ENCODE measurements at places on chromosomes 2 and 18.

DNA sequence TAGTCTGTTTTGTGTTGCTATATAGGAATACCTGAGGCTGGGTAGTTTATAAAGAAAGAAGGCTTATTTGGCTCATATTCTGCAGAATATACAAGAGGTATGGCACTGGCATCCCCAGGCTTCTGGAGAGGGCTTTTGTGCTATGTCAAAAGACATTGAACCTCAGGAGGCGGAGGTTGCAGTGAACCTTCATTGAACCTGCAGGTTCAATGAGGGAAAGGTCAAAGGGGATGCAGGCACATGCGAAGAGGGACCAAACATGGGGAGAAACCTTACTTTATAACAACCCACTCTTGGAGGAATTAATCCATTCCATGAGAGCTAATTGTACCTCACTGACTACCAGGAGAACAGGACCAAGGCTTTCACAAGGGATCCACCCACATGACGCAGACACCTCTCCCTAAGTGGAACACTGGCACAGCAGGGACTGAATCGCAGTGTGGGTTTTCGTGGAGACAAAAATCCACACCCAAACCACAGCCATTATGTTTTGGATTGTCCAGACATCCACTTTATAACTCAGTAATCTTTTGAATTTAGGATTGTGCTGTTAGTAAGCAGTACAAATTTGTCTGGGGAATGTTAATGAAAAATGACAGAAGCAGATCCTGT lies 4.1 kb upstream of the SERPINB8 start:
- DNase-seq: no peak

GRCh38 chr2:134391751-134392160 lies 137.9 kb downstream of the MGAT5 start:
- DNase-seq: no peak

DNA sequence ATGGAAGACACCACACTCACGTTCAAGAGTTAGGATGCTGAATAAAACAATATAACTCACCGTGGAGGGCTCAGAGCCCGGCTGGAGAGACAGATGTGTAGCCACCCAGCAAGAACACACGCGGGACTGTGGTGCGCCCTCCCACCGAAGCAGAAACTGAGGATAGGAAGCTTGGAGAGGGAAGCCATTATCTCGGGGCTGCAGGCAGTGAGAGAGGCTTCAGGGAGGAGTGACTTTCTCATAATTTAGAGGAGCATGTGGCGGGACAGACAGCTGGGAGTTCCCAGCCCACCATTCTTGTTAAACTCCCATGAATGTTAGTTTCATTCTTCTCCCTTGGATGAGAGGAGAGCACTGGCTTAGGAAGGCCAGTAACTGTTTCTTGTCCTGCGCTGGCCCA lies 96.4 kb downstream of the MAPRE2 start:
- no peak for DNase-seq

- DNase-seq: no peak
Observed at GRCh38 chr2:222108957-222109585, 189.7 kb downstream of the PAX3 start.

GRCh38 chr2:217269701-217270484 lies 410.0 kb upstream of the TNP1 start:
- DNase-seq: no peak

DNA sequence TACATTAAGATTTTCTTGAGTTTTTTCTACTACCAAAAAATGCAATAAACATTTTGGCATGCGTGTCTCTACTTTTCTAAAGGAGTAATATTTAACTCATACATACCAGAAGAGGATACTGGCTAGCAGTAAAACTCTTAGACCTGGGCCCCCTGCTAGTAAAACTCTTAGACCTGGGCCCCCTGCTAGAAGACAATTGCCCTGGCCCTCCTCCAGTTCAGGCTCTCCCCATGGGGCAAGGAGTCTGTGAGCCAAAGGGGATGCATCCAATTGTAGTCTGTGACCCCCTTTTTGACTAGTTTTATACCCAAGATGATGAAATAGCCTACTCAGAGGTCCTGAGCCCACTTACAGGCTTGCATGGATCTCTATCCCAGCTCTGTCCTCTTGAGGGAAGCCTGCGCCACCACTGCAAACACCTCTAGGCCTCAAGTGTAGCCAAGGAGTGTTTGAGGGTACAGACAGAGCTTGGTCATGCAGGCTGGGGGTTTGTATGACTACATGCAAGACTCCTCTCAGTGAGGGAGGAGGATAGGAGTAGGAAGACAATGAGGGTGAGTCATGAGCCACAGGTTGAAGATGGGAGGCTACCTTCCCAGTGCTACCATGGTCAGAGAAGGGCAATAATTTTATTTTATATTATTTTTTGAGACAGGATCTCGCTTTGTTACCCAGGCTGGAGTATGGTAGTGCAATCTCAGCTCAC lies 45.2 kb upstream of the PGAP1 start:
- no peak for DNase-seq

GRCh38 chr2:57698935-57699449 lies 347.6 kb upstream of the VRK2 start:
- peak; percentile 80 for DNase-seq

DNA sequence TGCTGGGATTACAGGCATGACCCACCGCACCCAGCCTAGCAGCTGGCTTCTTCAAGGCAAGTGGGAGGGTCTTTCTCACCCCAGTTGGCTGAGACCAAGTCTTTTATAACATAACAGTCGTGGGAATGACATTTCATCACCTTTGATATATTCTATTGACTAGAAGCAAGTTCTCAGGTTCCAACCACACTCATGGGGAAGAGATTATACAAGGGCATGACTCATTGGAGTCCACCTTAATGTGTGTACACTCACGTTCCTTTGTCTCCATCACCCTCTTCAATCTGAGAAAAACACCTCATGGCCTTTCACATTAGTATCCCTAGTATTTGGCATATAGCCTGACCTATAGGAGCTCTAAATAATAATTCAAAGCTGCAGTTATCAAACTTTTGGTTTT lies 2.8 kb upstream of the BBS5 start:
- DNase-seq: no peak

- DNase-seq: no peak
Observed at GRCh38 chr2:64605991-64606478, 47.7 kb downstream of the SERTAD2 start.

DNA sequence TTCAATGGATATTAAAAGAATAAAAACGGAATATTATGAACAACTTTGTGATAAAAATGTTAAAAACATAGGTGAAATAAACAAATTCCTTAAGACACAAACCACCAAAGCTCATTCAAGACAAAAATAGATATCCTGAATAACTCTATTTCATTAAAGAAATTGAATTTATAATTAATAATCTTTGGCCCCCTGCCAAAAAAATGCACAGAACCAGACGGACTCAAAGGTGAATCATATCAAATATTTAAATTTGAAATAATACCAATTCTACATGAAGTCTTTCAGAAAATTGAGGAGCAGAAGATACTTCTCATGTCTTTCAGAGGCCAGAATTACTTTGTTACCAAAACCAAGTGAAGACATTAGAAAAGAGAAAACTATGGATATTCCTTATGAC lies 128.3 kb upstream of the KLHL29 start:
- DNase-seq: no peak

DNA sequence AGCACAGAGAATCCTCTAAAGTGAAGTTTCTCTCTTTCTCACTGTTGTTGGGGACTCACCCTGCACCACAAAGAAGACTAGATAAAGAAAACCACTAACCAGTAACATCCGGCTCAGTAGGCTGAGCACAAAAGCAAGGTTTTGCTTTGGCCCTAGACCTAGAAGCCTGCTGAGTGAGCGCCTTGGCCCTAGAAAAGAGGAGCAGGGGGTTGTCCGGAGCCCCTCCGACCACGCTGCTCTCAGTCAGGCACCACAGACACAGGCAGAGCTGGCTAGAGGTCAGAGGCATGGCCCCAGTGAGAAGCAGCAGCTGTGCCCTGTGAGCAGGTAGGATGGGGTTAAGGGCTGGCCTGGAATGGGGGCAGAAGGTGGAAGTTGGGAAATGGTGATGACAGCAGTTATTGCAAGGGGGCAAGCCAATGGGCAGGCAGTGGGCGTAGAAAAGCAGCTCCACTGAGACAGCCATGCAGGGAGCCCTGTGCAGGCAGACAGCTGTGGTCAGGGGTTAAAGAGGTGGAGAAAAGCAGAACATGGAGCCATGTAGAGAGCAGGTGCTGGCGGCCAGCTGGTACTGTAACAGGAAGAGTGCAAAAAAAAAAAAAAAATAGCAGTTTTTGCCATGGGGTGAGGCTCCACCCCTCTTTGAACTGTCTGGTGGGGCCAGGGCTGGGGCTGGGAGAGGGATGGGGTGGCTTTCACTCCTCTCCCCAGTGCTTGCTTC lies 36.9 kb upstream of the SLC14A1 start:
- DNase-seq: peak; percentile 85

GRCh38 chr18:48889981-48890762 lies 60.6 kb downstream of the SMAD7 start:
- no peak for DNase-seq

- DNase-seq: no peak
Observed at GRCh38 chr2:111668274-111668616, 215.7 kb downstream of the ANAPC1 start.

DNA sequence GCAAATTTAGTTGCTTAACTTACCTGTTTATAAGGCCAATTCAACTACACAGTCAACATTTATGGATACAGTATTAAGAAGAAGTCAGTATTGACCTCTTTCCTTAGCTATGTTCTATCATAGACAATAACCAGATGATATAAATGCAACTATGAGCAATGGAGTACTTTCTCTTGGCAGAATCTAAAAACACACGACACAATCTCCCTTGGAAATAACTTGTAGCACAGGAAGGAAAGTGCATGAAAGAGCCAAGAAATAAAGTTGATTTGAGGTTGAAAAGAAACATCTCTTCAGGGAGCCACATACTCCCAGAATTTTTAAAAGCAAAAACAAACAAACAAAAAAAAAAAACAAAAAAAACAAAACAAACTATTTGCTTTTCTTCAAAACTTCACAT lies 145.0 kb downstream of the EVA1A start:
- DNase-seq: no peak

- DNase-seq: no peak
Observed at GRCh38 chr18:1147730-1148129, 243.1 kb downstream of the ADCYAP1 start.

DNA sequence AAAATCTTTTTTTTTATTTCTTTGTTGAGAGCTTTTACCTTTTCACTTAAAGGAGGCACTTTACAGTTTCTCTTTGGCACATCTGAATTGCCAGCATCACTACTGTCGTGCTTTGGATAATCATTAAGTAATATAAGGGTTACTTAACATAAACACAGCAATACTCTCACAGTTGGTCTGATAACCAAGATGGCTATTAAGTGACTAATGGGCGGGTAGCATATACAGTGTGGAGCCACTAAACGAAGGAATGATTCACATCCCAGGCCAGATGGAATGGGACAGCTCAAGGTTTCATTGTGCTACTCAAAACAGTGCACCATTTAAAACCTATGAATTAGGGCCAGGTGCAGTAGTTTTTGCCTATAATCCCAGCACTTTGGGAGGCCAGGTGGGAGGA lies 28.1 kb downstream of the USP37 start:
- DNase-seq: no peak

DNA sequence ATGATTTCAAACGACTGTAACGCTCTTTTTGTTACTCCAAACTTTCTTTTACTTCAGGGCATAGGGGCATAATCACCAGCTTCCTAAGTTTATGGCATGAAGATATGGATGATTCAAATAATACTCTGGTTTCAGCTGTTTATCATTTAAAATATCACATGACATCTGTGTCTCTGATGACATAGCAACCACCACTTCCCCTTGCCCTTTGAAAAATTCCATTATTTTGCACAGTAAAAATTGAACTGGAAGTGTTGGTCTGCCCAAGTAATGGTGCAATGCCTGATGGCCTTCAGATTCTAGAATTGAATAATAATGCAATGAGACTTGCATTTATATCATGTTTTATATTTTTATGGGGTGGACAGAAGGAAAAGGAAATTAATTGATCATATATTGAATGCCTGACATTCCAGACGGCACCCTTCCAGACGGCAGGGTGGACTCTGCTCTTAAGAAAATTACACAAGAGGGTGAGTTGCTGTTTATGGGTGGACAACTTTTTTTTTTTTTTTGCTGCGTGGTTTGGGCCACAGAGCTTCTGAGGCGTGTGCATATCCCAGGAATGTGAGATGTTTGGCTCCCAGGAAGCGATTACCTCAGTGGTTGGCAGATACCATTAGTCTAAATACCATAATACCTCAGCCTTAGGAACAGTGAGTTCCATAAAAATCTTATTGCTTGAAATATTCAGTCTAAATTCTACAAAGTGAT lies 101.7 kb upstream of the ZNF521 start:
- no peak for DNase-seq

GRCh38 chr2:152396051-152396511 lies 61.1 kb downstream of the FMNL2 start:
- DNase-seq: no peak
